Panc1 (cell line): ENCODE measurements at places on chromosomes 11 and 22.

DNA sequence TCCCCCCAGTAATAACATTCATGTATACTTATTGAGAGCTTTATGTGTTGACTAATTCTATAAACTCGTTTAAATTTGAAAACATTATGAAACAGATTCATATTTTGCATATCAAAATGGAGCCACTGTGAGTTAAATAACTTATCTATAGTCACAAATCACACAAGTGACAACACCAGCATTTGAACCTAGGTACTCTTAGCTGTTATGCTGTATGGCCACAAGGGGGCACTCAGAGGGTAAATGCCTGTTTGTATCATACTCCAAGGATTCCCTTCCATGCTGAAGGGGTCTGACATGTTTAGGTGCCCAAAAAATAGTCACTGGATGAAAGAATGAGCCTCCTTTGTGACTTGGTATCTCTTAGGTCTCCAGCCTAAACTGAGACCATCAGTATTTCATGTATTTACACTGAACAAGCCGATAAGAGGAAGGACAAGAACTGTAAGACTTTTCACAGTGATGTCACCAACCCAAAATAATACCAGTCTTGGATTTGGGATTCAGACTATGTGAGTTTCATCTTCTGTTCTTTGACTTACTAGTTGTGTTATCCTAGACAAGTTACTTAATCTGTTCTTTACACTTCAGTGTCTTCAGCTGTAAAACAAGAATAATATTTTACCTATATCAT is 12.2 kb upstream of the OR52D1 start:
- DNase-seq: peak; percentile 39
- H3K27ac ChIP-seq: no peak overlapping the region
- peaks cover 13% of the 10 kb centered on the region for H3K27me3 ChIP-seq
- H3K4me1 ChIP-seq: no peaks in the 10 kb centered on the region
- no peak overlapping the region for H3K4me3 ChIP-seq
- H3K36me3 ChIP-seq: no peaks in the 10 kb centered on the region

- H3K4me1 ChIP-seq: peaks cover 17% of the 10 kb centered on the region
- no peaks in the 10 kb centered on the region for H3K27me3 ChIP-seq
- no peak for DNase-seq
- peak overlapping the region; percentile 71; the same call in 1 of the 2 replicates for H3K27ac ChIP-seq
These were observed 40.7 kb downstream of the TSPAN18 start for GRCh38 chr11:44767421-44767820.

GRCh38 chr11:62747475-62748160 is 6.3 kb downstream of the ZBTB3 start:
- H3K27me3 ChIP-seq: no peaks in the 10 kb centered on the region
- no peak for DNase-seq
- H3K4me1 ChIP-seq: no peaks in the 10 kb centered on the region; the same call in 1 of the 2 replicates
- H3K4me3 ChIP-seq: no peak overlapping the region

GRCh38 chr22:49016909-49017481 is 810.7 kb downstream of the BRD1 start:
- no peaks in the 10 kb centered on the region for H3K36me3 ChIP-seq
- DNase-seq: no peak
- no peaks in the 10 kb centered on the region for H3K4me1 ChIP-seq

DNA sequence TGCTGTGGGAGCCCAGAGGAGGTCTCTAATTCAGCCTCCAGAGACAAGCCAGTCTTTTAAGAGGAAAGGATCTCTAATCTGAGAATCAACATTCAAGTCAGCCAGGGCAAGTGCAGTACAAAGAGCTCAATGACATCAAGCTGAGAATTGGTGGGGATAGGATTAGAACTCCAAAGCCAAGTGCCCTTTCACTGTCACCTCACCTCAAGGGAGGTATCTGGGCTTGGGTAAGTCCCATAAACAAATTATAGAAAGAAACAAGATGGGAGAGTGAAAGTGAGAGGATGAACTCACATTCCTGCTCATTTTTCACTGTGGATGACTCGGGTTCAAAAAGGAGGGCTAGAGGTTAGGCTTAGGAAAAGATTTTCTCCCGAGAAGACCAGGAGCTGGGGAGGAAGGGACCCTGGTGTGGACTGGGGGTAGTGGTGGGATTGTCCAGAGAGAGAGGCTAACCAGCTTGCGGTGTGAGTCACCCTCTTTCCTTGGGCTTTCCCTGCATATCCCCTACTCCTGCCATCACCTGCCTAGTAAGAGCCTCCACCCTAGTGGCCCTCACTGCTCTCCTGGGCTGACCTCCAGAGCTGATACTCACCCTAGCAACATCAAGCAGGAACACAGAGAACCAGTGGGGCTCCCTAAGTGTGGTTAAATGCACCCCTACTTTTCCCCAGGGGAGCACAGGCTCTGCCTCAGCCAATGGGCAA is 70.4 kb downstream of the RRM1 start:
- no peak overlapping the region for H3K4me3 ChIP-seq
- no peak overlapping the region for H3K27ac ChIP-seq
- DNase-seq: no peak
- no peaks in the 10 kb centered on the region for H3K36me3 ChIP-seq

DNA sequence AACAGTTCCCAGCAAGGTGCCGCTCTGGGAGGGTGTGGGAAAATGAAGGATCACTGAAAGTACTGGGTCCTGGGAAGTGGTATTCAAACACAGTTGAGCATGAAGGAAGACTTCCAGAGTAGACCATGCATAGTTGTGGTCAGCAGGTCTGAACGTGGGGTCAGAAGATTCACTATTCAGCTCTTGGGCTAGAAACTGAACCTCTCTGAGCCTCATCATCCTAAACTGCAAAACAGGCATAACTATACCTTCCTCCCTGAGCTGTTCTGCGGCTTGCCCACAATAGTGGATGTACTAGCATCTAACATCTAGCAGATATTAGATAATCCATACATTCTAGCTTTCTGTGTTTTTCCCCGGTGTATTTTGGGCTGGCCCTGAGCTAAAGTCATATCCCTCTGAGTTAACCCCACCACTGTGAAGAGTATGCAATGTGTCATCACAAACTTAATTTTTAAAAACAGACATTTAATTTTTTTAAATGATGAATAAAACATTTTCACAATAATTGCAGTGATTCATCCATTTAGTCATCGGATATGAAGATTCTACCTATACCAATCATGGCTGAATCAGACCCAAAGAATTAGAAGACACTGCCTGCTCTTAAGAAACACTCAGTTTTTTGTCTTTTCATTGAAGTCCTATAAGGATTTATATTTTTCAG is 179.1 kb downstream of the BLID start:
- no peak overlapping the region for H3K4me3 ChIP-seq
- DNase-seq: no peak
- H3K27me3 ChIP-seq: no peaks in the 10 kb centered on the region
- H3K27ac ChIP-seq: no peak overlapping the region

DNA sequence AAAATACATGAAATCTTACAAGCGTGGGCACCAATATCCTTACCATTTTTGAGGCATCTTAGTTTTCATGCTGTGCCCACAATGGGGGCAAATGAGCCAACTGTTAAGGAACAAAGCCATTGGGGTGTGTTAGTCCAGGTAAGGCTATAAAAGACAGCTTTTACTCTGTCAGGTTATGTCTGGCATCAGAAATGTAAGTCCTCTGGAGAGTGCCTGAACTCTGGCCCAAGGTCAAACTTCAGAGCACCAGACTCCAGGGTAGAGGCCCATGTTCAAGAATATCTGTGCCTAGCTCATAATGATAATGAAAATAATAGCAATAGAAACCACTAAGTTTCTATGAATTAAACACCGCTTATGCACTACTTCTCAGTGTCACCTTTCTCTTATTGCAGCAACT is 105.5 kb downstream of the CSNK2A3 start:
- no peak for DNase-seq
- H3K27ac ChIP-seq: no peak overlapping the region
- no peaks in the 10 kb centered on the region for H3K4me1 ChIP-seq
- H3K4me3 ChIP-seq: no peak overlapping the region
- no peaks in the 10 kb centered on the region for H3K36me3 ChIP-seq

DNA sequence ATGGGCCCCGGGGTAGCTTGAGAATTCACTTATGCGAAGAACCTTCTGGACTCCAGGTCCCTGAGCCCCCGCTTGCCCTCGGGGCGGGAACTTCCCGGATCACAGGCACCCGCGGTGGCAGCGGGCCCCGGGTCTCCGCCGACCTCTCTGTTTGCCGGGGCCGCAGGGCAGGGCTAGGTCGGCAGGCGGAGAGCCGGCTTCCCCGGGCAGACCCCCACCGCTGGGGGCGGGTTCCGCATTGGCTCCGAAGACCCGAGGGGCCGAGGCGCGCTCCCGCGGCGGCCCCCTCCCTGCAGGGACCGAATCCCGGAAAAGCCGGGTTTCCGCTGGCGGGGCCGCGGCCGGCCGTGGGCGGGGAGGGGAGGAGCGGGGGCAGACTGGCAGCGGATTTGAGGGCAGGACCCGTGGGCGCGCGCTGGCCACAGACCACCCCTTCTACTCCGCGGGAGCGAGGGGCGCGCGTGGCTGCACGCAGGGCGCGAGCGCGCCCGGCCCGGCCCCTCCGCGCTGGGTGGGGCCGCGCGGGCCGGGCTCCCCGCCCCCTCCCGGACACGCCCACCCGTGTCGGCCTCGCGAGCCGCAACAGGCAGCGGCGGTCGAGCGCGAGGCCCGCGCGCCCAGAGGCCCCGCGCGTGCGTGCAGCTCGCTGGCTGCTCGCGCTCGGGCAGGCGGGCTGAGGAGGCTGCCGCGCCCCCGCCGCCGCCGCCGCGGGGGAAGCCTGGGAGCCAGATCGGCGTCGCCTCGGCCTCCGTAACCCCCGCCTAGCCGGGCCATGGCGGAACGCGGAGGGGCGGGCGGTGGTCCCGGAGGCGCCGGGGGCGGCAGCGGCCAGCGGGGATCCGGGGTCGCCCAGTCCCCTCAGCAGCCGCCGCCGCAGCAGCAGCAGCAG is at the start of gene PACS1:
TSS of gene PACS1 (plus strand) at position 558 of the 889 bp plus-strand sequence. CDS start at position 773, 215 bp downstream.
- DNase-seq: no peak
- H3K4me1 ChIP-seq: peaks cover 27% of the 10 kb centered on the region
- peak within 1 kb of the TSS; percentile 92 for H3K27ac ChIP-seq

DNA sequence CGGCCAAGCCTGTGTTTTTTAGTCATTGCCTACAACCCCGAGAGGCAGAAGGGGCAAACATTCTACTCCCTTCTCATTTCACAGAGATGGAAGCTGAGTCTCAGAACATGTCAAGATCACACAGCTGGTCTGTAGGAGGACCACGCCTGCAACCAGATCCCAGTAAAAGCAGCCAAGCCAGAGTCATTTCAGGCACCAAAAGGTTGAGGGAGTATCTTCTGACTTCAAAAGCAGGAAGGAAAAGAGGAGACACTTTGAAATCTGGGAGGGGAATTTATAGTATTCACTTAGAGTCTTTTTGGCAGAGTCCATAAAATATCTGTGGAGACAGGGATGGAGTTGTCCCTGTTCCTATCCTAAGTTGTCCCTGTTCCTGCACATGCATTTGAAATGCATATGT is 17.9 kb upstream of the ZDHHC13 start:
- no peak overlapping the region for H3K27ac ChIP-seq
- no peak overlapping the region for H3K4me3 ChIP-seq
- no peak for DNase-seq
- no peaks in the 10 kb centered on the region for H3K36me3 ChIP-seq

DNA sequence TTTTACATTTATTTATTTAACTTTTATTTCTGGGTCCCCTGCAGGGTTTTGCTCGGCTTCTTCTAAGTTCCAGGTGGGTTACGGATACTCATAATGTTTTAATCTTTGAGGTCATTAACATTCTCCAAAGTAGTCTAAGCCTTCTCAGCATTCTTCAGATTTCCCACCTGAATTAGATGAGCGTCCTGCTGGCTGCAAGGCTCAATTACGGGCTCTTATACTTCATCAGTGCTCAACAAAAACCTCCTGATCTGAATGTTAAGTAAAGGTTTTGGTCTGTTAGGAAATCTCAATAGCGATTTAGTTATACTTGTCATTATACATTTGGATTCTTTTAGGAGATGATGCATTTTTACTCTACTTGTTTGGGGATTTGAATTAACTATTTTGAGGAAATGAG is 27.3 kb upstream of the NFRKB start:
- H3K4me1 ChIP-seq: no peaks in the 10 kb centered on the region
- no peak overlapping the region for H3K4me3 ChIP-seq
- no peak for DNase-seq
- no peaks in the 10 kb centered on the region for H3K27me3 ChIP-seq

GRCh38 chr11:115170133-115170815 is 333.9 kb downstream of the CADM1 start:
- H3K4me1 ChIP-seq: no peaks in the 10 kb centered on the region
- no peak overlapping the region for H3K27ac ChIP-seq
- DNase-seq: no peak
- no peaks in the 10 kb centered on the region; the same call in none of the 2 replicates for H3K27me3 ChIP-seq
- no peak overlapping the region for H3K4me3 ChIP-seq
- H3K36me3 ChIP-seq: no peaks in the 10 kb centered on the region
